ENCODE measurements at places on chromosomes 1 and 21.

- peak; percentile 80 for DNase-seq
Measured at GRCh38 chr1:24502065-24502708, 449 bp upstream of the RCAN3 start.

DNA sequence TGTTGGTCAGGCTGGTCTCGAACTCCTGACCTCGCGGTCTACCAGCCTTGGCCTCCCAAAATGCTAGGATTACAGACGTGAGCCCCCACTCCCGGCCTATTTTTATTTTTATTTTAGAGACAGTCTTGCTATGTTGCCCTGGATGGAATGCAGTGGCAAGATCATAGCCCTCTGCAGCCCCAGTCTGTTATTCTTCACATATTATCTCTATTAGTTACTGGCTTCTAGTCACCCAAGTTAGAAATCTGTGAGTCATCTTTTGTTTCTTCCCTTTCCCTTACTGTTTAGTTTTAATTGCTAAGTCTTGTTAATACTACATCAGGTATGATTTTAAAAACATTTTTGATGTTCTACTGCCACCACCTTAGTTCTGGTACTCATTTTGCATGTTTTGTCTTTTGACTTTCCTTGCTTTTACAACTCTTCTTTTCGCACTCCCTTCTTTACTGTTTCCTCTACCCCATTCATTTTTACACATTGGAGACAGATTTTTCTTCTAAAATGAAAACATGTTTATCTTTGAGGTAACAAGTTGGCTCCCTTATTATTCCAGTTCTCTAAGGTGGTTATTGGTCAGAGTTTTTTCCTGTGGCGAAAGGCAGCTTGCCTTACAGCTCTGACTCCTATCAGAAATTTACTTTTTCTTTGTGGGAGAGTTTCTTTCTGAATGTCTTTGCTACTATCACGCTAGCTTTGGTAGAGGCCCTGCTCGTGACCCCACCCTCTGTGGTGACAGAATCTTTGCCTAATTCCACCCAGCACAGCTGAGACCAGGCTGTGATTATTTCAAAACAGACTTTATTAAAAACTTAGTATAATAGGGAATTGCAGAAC lies 19.5 kb downstream of the ZMYM4 start:
- DNase-seq = no peak

GRCh38 chr1:240474133-240474614 lies 137.8 kb downstream of the GREM2 start:
- no peak for DNase-seq

GRCh38 chr1:32767641-32768040 lies 49.5 kb downstream of the YARS1 start:
- DNase-seq = no peak

DNA sequence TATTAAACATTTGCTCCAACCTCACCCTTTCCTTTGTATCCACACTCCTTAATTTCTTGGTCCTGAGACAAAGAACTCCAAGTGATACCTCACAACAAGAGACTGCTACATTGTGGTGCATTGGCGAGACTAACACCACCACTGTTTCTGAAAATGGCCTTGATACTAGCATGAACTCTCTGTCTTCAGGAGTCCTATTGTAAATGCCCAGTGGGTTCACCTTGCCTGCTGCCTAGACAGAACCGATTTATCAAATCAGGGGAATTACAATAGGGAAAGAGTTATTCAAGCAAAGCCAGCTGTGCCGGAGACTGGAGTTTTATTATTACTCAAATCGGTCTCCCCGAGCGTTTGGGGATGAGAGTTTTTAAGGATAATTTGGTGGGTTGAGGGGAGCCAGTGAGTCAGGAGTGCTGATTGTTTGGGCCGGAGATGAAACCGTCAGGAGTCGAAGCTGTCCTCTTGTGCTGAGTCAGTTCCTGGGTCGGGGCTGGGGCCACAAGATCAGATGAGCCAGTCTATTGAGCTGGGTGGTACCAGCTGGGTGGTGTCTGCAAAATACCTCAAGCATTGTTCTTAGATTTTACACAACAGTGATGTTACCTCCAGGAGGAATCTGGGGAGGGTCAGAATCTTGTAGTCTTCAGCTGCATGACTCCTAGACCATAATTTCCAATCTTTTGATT lies 83.1 kb downstream of the DESI2 start:
- no peak for DNase-seq

- DNase-seq = no peak
Measured at GRCh38 chr1:151237678-151238466, 16.7 kb upstream of the PSMD4 start.

DNA sequence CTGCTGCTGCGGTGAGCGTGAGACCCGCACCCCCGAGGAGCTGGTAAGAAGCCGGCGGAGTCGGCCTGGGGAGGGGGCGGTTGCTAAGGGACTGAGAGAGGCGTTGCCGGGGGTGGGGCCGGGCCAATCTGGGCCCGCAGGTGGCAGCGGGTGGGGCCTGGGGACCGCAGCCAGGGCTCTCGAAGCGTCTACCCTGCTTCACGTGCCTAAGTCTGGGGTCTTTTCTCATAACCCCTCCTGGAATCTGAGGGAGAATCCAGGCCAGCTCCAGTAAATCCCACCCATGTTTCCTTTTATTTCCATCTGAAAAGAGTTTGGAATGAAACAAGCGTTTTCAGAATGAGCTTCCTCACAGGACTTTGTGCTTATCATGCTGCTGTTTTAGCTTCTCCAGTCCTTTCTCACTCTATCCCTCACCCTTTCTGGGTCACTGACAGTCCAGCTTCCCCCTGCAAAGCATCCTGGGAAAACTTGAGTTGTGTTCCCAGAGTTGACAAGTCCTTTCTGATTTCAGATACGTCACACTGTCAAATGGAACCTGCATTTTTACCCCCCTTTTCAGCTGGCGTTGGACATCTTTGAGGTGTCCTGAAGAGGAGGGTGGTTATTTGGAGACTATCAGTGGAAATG lies 431 bp downstream of the CLCN6 start:
- no peak for DNase-seq

DNA sequence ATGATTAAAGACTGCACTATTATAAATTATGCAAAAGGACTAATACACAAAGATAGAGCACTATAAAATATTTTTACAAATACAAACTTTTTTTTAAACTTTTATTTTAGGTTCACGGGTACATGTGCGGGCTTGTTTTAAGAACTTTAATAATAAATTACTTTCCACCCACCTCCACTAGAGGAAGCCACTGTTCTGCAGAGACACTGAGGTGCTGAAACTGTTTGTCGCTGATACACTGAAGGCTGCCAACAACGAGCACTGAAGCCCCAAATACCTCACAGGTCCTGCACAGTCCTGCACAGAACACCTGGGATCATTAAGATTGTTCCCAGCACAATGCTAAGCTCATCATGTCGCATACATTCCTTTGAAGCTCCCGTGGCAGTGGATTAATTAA lies 19.9 kb downstream of the COA6 start:
- DNase-seq = no peak

DNA sequence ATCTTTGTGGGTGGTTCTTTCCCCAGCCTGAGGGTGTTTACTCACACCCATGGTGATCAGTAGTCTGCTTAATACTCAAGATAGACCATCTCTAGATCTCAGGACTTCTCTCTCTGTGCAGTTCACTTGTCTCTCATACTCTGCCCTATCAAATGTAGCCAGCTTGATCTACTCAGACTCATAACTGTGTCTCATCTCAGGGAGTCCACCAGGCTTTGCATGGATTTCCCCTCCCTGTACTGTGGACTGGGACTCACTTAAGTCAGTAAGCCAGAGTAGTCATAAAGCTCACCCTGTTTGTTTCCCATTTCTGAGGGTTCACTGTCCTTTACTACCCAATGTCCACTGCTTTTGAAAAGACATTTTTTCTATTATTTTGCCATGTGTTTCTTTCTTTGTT lies 41.8 kb downstream of the LYPLAL1 start:
- no peak for DNase-seq

- DNase-seq = peak; percentile 21
Measured at GRCh38 chr1:206606867-206607266, 5.4 kb downstream of the EIF2D start.

DNA sequence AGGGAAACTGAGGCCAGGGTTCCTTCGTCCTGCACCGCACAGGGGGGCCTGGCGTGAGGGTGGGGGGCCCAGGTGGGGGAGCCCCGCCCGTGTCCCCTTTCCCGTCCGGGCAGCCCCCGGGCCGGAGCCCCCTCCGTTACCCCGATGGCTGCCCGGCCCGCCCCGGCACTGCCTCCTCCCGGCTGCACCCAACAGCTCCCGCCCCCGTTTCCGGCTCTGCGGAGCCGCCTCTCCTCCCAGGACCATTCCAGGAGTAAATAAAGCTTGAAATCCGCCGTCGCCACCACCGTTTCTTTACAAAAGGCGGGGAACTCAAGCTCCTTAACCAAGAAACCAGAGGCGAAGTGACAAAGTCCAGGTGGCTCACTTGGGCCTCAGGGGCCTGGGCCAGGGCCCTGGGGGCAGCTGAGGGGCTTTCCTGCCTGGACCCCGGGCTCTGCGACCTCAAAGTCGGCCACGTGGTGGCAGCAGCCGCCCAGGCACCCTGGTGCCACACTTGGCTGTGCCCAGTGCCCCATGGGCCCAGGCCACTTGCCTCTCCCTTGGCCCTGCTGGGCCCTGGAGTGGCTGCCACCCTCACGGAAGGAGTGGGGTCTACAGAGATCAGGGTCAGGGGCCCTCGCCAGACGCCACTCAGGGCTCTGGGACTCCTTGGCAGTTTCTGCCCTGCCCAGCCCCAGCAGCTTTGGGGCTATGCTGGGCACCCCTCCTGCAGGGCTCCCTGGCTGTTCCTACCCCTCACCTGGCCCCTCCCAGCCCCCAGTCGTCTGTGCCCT lies 514 bp upstream of the FAAP20 start:
- peak; percentile 93 for DNase-seq

GRCh38 chr1:232904131-232904530 lies 46.3 kb upstream of the NTPCR start:
- no peak for DNase-seq

- peak; percentile 93 for DNase-seq
Measured at GRCh38 chr21:26810676-26811415, 34.4 kb downstream of the ADAMTS1 start.

- DNase-seq = no peak
Measured at GRCh38 chr1:110566836-110567235, 39.3 kb downstream of the KCNA2 start.

GRCh38 chr1:109350182-109350581 lies 43.4 kb upstream of the MYBPHL start:
- DNase-seq = no peak

GRCh38 chr1:235470741-235471439 lies 33.4 kb downstream of the B3GALNT2 start:
- no peak for DNase-seq

GRCh38 chr1:12029720-12030339 lies 10.5 kb downstream of the MIIP start:
- no peak for DNase-seq

GRCh38 chr1:21763236-21763635 lies 19.7 kb downstream of the USP48 start:
- no peak for DNase-seq

GRCh38 chr1:106962591-106962990 lies 93.9 kb upstream of the PRMT6 start:
- DNase-seq = no peak

DNA sequence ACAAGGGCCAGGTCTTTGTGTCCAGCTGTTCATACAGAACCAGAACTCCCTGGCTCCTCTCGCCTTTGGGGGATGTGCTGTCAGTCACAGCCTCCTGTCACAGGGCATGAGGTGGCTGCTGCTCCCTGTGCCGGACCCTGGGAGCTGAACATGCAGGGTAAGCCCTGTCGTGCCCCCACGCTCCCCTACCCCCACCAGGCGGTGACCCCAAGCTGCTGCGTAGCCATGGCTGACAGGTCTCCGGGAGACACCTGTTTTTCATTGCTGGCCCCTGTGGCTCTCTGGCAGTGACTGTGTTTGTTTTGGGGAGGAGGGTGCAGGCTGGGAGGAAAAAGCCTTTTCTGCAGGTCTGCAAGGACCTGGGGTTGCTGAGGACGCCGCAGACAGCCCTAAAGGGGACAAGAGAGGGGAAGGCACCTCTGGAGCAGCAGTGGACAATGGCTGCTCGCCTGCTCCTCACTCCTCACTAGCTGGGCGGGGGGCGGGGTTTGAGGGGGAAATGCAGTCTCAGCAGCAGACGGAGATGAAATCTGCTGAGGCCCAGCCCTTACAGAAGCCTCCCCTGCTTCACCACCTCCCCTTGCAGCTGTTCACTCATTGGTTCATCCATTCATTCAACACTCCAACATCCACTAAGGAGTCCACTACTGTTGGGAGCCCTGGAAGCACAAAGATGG lies 81.4 kb downstream of the TRABD2B start:
- DNase-seq = peak; percentile 67

DNA sequence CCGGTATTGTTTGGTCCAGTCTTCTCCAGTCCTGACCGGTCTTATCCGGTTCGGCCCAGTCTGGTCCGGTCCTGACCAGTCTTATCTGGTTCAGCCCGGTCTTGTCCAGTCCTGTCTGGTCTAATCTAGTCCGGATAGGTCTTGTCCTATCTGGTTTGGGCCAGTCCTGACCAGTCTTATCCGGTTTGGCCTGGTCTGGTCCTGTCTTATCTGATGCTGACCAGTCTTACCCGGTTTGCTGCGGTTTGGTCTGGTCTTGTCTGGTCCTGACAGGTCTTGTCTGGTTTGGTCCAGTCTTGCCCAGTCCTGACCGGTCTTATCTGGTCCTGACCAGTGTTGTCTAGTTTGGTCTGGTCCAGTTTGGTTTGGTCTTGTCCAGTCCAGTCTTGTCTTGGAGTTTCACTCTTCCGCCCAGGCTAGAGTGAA lies 30.1 kb downstream of the DHX9 start:
- no peak for DNase-seq

DNA sequence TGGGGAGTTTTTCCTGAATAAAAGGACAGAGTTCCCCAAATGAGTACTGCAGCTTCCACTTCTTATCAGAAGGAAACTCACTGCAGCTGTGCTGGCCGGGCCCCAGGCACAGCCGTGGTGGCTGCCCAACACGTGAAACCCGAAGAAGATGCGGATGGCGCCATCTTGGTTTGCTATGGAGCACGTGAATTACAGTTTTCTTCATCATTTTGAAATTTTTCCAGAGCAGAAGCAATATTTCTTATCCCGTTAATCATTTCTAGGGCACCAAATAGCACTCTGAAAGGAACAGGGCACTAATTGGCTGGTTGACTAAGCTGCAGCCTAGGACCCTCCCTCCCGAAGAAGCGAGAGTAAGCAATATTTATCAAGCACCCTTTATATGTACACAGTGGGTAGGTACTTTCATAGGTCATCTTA lies 63.2 kb upstream of the EPS8L3 start:
- no peak for DNase-seq

GRCh38 chr1:247408100-247408499 lies 7.9 kb upstream of the NLRP3 start:
- no peak for DNase-seq

DNA sequence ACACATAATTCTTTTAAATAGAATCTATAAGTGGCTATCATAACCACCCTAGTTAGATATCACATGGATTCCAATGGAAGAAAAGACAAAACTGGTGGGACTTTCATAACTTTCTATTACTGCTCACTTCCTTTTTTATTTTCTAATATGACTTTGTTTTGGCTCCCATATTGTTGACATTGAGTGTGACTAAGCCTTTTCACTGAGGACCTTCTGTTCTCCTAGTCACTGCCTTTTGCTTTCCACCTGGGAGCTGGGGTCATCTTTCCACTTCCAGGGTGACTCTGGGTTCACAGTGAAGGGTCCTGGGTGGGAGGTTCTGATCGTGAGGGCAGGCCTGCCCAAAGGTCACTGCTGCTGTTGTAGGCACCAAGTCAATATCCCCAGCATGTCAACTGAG lies 275.8 kb downstream of the TGFB2 start:
- DNase-seq = no peak

All from eye (tissue), 1 donor.